ENCODE measurements at places on chromosomes 6 and 20. TPM values are rescaled to one million over a fixed set of nuclear protein-coding genes. Genes with fewer than 3 reads are reported as not detected.

BPIFB4 gene
- total RNA-seq, result not detected

SRSF12 gene
- total RNA-seq, result not detected

RIMS4 gene
- total RNA-seq, result not detected

TCF15 gene
- not detected for total RNA-seq

FOXC1 gene
- not detected for total RNA-seq

GRCh38 chr6:138231381-138231886 lies 13.1 kb upstream of the PBOV1 start:
- H3K4me3 ChIP-seq, result no peak overlapping the region
- H3K36me3 ChIP-seq, result no peaks in the 10 kb centered on the region
- no peak for DNase-seq
- no peaks in the 10 kb centered on the region for H3K4me1 ChIP-seq
- H3K27me3 ChIP-seq, result peaks cover 20% of the 10 kb centered on the region

- no peak for DNase-seq
- H3K27me3 ChIP-seq, result no peaks in the 10 kb centered on the region
- H3K36me3 ChIP-seq, result no peaks in the 10 kb centered on the region
- no peaks in the 10 kb centered on the region for H3K4me1 ChIP-seq
- H3K27ac ChIP-seq, result no peak overlapping the region
Measured at GRCh38 chr6:161639772-161640171, 365.9 kb upstream of the AGPAT4 start.

GRCh38 chr6:100008857-100009256 lies 14.8 kb upstream of the MCHR2 start:
- no peaks in the 10 kb centered on the region for H3K4me1 ChIP-seq
- no peaks in the 10 kb centered on the region for H3K36me3 ChIP-seq
- no peak overlapping the region for H3K27ac ChIP-seq
- H3K4me3 ChIP-seq, result no peak overlapping the region
- peaks cover 5% of the 10 kb centered on the region for H3K27me3 ChIP-seq
- no peak for DNase-seq

DNA sequence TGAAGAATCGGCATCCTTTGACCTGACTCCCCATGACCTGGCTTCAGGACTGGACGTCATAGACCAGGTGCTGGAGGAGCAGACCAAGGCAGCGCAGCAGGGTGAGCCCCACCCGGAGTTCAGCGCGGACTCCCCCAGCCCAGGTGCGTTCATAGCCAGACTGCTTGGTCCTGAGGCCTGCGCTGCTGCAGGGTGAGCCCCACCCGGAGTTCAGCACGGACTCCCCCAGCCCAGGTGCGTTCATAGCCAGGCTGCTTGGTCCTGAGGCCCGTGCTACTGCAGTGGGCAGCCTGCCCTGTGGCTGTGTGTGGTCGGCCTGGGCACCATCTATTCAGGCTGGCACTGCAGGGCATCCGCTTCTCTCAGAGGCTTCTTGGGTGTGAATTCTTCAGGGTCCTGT lies 15.8 kb downstream of the RTEL1 start:
- no peaks in the 10 kb centered on the region for H3K27me3 ChIP-seq
- H3K27ac ChIP-seq, result no peak overlapping the region
- H3K4me1 ChIP-seq, result no peaks in the 10 kb centered on the region

- H3K27ac ChIP-seq, result no peak overlapping the region
- H3K36me3 ChIP-seq, result no peaks in the 10 kb centered on the region
- H3K27me3 ChIP-seq, result no peaks in the 10 kb centered on the region
- H3K4me1 ChIP-seq, result no peaks in the 10 kb centered on the region
- no peak overlapping the region for H3K4me3 ChIP-seq
- no peak for DNase-seq
Measured at GRCh38 chr20:49966861-49967260, 15.9 kb upstream of the SNAI1 start.

DNA sequence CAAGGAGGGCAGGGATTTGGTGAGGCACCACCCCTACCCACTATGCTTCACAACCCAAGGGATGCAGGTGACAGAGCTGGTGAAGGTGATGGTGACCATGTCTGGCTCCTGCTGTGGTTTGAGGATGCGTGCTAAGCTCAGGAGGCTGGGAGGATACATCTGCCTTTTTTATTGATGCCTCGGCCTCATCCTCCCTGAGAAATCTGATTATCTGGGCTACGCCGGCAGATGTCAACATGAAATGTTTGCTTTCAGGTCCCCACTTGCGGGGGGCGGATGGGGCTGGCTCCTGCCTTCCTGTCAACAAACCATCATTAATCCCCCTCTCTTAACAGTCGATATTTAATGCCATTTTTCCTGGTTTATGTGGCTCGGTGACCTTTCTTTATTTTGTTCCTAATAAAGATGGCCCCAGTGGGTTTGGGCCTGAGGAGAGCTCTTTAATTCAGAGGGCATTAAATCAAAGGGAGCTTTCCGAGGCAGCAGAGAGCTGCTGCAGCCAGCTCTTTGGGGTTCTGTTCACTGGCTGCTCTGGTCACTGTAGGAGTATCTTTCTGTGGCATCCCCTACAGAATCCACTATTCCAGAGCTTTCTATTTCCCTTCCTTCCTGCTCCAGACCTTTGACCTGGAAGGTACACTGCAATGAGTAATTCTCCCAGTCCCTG lies 33.5 kb upstream of the LRFN2 start:
- no peaks in the 10 kb centered on the region for H3K36me3 ChIP-seq
- no peak overlapping the region for H3K4me3 ChIP-seq
- H3K4me1 ChIP-seq, result no peaks in the 10 kb centered on the region
- peaks cover 22% of the 10 kb centered on the region for H3K27me3 ChIP-seq
- no peak for DNase-seq

GRCh38 chr6:18203786-18204185 lies 48.6 kb downstream of the KDM1B start:
- no peaks in the 10 kb centered on the region for H3K4me1 ChIP-seq
- no peaks in the 10 kb centered on the region for H3K27me3 ChIP-seq
- no peak overlapping the region for H3K4me3 ChIP-seq
- H3K36me3 ChIP-seq, result peaks cover 5% of the 10 kb centered on the region
- H3K27ac ChIP-seq, result no peak overlapping the region

GRCh38 chr20:58246346-58246745 lies 17.9 kb upstream of the ANKRD60 start:
- peaks cover 5% of the 10 kb centered on the region for H3K4me1 ChIP-seq
- H3K27me3 ChIP-seq, result no peaks in the 10 kb centered on the region
- no peak overlapping the region for H3K4me3 ChIP-seq
- no peak for DNase-seq

DNA sequence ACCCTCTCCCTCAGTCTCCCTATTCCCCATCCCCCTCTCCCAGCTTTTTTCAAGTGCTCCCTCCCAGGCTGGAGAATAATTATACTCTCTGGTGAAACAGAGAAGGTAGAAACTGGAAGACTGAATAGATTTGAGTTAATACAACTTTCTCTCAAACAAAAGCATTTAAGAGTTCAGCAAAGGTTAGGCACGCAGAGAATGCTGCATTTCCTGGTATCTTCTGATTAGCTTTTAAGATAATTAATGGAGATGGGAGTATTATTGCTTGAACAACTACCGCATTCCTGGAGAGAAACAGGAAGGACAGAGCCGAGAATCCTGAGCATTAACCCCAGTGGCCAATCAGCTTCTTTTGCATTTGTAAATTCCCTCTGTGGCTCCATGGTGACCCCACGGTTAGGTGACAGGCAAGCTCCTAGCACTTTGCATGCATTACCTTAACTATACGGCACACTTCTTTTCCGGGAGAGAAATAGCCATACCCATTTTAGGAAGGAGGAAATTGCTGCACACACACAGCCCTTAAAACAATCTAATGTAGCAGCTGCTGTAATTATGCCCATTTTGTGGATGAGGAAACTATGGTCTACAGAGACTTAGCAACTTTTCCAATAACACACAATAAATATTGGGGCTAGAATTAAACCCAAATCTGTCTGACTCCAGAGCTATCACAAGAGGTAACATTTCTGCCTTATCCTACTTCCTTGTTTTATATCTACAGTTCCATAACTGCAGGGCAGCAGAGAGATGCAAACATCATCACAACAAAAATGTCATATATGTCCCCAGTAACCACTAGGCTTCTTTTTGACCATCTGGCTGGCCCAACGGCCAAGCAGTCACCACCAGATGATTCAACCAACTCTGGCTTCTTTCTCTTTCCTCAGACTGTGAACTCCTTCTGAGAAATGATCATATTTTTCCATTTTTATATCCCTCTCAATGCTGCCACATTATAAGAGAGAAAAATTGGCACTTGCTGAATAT lies 169.9 kb downstream of the CD24 start:
- H3K4me1 ChIP-seq, result no peaks in the 10 kb centered on the region
- peaks cover 13% of the 10 kb centered on the region for H3K27me3 ChIP-seq
- no peak for DNase-seq
- H3K4me3 ChIP-seq, result no peak overlapping the region
- H3K27ac ChIP-seq, result no peak overlapping the region
- H3K36me3 ChIP-seq, result peaks cover 2% of the 10 kb centered on the region

DNA sequence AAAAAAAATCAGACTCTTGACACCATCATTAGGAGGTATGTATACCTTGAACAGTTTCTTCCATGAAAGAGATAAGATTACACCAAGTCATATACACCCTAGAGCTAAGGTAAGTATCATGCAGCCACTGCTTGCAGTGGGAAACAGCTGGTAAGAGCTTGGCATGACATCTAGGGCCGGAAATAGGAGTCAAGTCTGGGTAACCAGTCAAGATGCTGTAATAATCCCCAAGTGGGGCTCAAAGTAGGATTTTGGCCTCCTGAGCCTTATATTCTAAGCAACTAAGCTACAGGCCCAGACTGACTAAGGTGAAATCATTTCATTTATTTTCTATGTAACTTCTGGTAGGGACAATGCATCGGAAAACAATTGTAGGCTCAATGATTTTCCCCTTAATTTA lies 23.9 kb downstream of the TRERF1 start:
- peaks cover 41% of the 10 kb centered on the region for H3K4me1 ChIP-seq
- DNase-seq, result no peak
- H3K4me3 ChIP-seq, result no peak overlapping the region
- H3K27me3 ChIP-seq, result no peaks in the 10 kb centered on the region
- no peak overlapping the region for H3K27ac ChIP-seq

DNA sequence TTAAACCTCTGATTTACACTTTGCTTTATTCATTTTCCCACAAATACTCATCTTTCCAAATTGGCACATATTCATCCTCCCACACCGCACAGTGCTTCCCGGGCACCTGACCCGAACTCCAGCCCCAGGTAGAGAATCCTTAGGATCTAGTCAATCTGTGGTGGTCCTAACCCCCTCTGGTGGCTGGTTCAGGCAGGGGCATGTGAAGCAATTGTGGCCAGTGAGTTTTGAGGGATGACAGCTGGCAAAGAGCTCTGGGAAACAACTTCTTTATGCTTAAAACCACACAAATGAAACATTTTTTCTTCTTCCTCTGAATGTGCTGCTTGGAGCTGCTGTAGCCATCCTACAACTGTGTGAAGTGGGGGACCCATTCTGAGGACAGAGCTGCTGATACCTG lies 54.7 kb downstream of the ELOVL5 start:
- H3K4me1 ChIP-seq, result peaks cover 31% of the 10 kb centered on the region
- no peaks in the 10 kb centered on the region for H3K27me3 ChIP-seq
- DNase-seq, result no peak
- no peak overlapping the region for H3K27ac ChIP-seq

Data from activated naive CD8-positive, alpha-beta T cell treated with anti-CD3 and anti-CD28 coated beads, Interleukin-2, amount 10 ng/mL, durations not matched to agents 7 days and 5 days (primary cell).